ENCODE measurements at places on chromosomes 5 and 9.
A peak's percentile ranks its signal among the peaks of the same experiment; 100 is the strongest.

- DNase-seq: no peak
These were observed 13.9 kb downstream of the PIK3R1 start for GRCh38 chr5:68229416-68229815.

GRCh38 chr9:123105490-123105889, 72.0 kb downstream of the GPR21 start:
- DNase-seq: no peak

GRCh38 chr9:114315723-114316363, 7.1 kb upstream of the ORM1 start:
- no peak for DNase-seq

GRCh38 chr5:174294891-174295620, 249.6 kb downstream of the NSG2 start:
- DNase-seq: no peak

- DNase-seq: no peak
These were observed 23.1 kb downstream of the CCNJL start for GRCh38 chr5:160289356-160289651.

DNA sequence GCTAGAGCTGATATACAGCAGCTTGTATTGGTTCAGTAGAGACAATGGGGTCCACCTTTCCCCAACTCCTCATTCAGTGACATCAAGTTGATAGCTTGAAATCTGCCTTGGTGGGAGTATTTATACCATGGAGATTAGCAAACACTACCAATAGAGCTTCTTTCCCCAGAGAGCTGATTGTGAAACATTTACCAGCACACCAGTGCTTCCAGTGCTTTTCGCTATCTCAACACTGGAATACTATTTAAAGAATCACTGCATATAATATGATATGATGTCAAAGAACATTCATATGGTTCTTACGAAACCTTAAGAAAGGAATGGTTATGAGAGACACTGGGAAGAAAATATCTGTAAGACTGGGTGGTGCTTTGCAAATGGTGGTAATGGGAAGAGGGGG, 21.8 kb upstream of the RNF145 start:
- no peak for DNase-seq

DNA sequence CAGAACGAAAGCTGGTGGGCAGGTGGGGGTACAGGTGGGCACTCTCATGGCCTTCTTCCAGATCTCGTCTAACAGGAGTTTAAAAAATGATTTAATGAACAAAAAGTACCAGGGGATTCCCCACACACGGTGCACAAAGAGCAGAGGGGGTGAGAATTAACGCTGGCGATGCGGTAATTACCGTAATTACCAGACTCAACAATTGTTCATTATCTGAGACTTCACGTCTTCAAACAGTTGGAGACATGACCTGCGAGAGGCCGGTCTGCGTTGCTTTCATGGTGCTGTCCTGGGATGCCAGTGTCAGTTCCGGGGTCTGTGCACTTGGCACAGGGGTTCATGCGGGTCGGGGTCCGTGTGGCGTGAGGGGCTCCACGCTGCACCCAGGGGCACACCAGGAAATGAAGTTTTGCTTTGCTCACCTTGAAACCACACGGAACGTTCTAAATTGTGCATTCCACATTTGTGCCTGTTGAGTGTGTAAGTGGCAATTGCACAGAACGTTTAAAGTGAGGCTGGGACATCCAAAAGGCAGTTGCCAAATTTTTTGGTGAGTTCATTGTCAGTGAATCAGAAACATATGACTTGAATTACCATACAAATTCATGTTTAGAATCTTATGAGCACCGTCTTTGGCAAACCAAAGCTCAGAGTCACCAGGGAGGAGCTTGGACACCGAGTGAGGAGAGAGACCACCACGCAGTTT, 256.4 kb upstream of the IRX1 start:
- DNase-seq: no peak

- DNase-seq: no peak
These were observed 288.3 kb downstream of the ENC1 start for GRCh38 chr5:74352256-74352655.

- DNase-seq: no peak
These were observed 3.1 kb upstream of the IL7R start for GRCh38 chr5:35853631-35854030.

DNA sequence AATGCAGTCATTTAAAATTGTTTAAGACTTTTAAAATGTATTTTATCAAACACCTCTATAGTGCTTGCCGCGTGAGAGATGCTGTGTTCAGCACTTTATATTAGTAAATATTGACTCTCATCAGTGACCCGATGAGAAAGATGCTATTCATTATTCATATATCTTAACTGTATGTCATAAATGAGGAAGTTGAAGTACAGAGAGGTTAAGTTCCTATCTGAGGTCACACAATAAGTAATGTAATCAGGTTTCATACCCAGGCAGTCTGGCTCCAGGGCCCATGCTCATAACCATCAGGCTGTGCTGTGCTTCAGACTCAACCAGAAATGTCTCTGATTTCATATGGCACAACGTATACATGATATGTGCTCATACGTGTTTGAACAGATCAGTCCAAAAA, 119.0 kb downstream of the SV2C start:
- DNase-seq: no peak

DNA sequence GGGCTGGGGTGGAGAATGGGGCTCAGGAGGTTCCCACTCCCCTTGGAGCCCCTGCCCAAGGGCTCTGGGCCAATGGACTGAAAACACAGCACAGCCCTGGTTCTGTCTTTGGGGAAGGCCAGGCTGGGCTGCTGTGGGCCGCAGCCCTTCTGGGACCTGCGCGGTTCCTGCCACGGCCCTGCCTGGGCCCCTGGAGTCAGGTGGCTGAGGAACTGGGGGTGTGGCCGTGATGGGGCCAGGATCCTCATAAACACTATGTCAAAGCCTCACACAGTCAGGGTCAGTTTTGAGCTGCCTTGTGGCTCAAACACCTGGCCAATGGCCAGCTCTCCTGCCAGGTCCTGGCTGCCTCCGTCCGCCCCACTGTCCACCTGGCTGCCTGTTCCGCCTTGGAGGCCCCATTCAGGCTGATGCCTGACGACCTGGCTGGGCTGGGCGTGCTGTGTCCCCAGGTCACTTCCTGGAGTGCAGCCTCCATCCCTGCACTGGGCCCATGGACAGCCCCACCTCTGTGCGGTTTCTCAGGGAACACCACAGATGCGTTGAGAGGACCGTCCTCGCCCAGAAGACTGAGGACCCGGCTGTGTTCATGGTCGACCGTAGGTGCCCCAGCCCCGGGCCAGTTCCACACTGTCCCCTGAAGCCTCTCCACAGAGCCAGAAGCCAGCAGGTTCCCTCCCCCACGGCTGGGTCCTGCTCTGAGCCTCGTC, 27.5 kb downstream of the PAEP start:
- no peak for DNase-seq

- DNase-seq: peak; percentile 69
These were observed 1.7 kb downstream of the CNOT8 start for GRCh38 chr5:154860123-154860522.

DNA sequence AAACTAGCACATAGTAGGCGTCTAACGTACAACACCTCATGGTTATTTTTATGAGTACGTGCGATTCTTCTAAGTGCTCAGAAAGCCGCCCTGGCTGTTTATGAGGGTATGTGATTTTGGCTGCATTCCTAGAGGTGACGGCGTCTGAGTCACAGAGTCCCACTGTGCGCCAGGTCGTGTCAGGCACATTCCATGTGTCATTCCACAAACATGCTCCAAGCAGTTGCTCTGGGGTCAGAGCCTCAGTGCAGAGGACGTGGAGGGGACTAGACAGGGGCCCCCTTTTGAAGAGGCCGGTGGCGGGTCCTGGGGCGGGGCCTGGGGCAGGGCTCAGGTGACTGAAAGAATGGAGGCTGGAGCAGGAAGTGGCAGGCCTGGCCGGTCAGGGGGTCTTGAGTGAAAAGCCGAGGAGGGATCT, 51.9 kb downstream of the NEK6 start:
- DNase-seq: peak; percentile 97

DNA sequence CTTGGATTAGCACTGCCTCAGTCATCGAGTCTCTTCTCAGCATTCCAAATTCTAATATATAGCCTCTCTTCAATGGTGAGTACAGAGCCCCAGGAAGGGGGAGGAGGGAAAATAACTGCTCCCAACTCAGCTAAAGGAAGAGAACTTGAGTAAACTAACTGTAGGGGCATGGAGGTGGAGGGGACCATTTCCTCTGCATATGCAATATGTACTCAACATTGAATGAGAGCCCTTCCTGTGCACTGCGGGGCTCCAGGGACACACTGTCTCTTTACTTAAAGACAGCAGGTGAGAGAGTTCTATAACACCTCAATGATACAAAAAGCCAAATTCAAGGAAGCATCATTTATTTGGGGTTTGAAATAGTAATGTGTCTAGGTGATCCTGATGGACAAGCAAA, 75.1 kb downstream of the GNAQ start:
- DNase-seq: no peak

- no peak for DNase-seq
These were observed 33.9 kb upstream of the BRD3 start for GRCh38 chr9:134101623-134102149.

DNA sequence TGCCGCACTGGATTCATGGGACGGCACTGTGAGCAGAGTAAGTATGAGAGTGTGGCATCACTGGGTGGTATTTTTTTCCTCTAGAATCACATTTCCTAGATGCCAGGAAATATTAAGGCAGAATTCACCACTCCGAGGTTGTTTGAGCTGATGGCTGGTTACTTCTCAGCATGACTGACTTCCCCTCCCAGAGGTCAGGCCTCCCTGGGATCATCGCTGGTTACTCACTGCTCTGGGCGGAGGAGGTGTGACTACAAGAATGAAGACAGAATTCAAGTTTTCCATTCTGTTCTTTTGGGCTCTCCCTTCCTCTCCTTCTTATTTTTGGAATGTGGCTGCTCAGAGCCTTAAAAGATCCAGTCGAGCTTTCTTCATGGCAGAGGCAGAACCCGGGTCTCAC, 76.6 kb upstream of the PRRC1 start:
- DNase-seq: no peak

DNA sequence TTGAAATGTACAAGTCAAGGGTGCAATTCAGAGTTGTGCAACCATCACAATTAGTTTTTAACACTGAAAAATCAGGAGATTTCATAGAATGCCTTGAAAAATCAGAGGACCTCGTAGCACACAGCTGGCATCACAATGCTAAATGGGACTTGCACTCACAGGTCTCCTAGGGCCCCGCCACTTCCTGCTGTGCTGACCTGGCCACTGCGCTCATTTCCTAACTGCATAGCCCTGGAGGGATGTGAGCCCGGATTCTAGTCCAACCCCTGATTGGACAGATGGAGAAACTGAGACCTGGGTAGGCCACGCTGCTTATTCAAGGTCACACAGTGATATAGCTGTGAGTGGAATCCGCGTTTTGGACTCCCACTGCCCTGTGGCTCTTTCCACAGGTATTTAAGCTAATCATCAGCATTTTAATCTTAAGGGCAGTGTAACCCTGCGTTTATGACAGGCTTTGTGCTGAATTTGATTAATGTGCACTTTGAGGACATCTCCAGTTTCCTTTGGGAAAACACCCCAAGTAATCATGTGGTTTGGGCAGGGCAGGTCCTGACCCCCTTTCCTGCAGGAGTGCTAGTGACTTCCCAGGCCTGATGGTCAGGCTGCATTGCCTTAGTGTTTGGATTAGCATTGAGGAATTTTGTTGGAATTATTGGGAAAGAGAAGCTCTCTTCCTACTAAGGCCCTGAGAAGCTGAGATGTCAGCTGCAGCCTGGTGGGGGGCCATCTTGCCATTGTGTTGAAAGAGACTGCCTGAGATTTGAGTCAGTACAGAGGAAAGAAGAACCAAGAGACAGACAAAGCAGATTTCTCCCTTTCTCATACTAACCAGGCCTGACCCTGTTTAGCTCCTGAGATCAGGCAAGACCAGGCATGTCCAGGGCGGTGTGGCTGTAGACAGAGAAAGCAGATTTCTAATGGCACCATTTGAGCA, 36.2 kb downstream of the STC2 start:
- DNase-seq: peak; percentile 47

GRCh38 chr5:123594434-123594833, 82.5 kb downstream of the CSNK1G3 start:
- DNase-seq: no peak

- no peak for DNase-seq
These were observed 32.1 kb upstream of the IER5L start for GRCh38 chr9:129210125-129210524.

DNA sequence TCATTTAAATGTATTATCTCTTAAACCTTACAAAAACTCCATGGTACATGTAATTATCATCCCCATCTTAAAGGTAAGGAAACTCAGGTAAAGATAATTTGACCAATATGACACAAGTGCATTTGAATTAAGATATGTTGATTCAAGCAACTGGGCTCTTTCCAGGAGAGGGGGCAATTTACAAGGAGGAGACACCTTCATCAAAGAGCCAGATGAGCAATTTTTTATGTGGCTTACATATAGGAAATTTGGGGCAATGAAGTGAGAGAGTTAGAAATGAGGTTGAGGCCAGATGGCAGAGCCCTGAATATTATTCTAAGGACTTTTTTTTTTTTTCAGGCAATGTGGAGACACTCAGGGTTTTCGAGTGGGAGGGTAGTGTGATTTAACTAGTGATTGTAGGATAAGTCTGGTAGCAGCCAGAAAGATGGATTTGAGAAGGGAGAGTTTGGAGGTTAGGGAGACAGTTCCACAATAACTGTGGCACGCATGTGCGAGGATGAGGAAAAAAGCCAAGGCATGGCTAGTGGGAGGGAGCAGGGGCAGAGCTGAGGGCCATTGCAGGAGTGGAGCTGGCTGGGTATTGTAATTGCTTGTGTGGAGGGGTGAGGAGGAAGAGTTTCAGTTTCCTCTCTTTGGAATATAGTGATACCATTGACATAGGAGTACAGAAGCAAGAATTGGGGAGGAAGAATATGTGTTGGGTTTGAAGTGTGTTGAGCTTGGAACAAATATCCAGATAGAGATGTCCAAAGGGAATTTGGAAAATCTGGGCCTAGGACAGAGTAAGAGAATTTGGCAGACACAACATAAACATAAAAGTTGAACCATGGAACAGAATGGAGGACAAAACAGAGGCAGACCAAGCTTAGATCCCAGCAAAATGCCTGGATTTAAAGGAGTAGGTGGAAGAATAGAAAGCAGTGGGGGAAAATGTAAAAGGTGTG, 72.0 kb downstream of the ACTBL2 start:
- DNase-seq: no peak

DNA sequence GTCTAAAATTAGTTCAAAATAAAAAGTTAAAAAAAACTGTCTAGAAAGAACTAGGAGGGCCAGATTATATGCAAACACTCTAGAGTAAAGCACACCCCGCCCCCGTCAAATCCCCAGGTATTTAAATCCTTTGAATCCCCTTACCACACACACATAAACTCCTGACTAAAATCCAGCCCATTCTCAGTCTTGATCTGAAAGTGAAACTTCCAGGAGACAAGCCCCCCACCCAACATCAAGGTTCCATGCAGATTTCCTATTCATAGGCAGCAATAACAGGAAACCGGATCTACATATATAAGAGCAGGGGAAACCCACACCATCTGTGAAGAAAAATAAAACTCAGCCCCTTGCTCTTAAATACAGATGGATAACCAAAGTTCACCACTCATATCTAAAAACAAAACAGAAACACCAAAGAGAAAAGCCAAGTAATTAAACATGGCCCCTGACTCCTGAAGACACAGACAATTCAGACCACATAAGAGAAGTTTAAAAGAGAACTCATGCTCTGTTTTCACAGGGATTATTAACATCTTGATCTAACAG, 42.3 kb downstream of the MARCHF3 start:
- DNase-seq: no peak

GRCh38 chr9:113776194-113776593, 99.9 kb upstream of the ZNF618 start:
- no peak for DNase-seq

- no peak for DNase-seq
These were observed 849 bp upstream of the IFT74 start for GRCh38 chr9:26955222-26955903.

GRCh38 chr5:1654786-1655495, 131.2 kb upstream of the LPCAT1 start:
- DNase-seq: no peak

- DNase-seq: no peak
These were observed 151.6 kb downstream of the SYK start for GRCh38 chr9:90953200-90953599.
